Activated T-helper 9 cell treated with anti-CD3 and anti-CD28 coated beads, Interleukin-2, amount 50 U/mL, for 16 hours (primary cell): ENCODE measurements at places on chromosomes 5 and 9.
A peak's percentile ranks its signal among the peaks of the same experiment; 100 is the strongest.

- no peak for DNase-seq
These were observed 18.9 kb upstream of the MEGF9 start for GRCh38 chr9:120733190-120733589.

- DNase-seq = no peak
These were observed 9.8 kb upstream of the PHYKPL start for GRCh38 chr5:178242416-178242815.

DNA sequence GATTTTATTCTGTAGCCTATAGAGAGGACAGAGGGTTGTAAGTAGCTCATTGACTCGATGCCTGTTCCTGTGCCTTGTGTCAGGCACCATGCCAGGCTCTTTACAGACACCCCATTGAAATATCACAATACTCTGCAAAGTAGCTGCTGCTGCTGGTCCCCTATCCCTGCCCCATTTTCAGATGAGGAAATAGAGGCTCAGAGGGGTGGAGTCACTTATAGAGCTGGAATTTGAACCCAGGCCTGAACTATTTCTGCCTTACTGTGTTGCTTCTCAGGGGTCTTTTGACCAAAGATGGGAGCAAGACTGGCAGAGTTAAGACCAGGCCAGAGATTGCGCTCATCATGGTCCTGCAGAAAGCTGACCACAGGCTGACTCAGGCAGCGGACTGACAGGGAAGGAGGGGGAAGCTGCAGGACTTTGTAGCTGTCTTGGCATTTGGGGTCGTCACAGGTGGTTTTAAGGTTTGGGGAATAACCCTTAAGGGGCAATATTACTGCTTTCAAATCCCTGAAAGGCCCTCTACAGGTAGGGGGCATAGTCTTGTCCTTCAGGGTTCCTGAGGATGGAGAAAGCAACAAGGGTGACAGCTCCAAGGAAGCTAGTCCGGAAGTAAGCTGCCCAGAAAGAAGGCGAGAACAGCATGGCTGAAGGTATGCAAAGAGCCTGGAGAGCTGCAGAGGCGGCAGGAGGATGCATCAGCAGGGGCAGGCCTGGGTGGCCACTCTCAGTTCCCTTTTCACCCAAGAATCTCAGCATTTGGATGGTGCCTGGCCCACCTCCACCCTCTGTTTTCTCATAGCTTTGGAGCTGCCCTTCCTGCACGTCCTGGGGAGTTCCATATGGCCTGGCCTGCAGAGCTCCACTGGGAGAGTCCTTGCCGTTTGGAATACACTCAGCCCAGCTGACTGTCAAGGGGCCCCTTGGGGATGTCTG is 18.3 kb upstream of the NDST1 start:
- DNase-seq = no peak

GRCh38 chr9:87372356-87372851 is 125.3 kb upstream of the DAPK1 start:
- DNase-seq = no peak

- no peak for DNase-seq
These were observed 208.5 kb upstream of the TUT7 start for GRCh38 chr9:86562691-86563090.

GRCh38 chr5:13992795-13993194 is 48.3 kb upstream of the DNAH5 start:
- DNase-seq = no peak

GRCh38 chr5:4698596-4698995 is 441.5 kb upstream of the ADAMTS16 start:
- no peak for DNase-seq

- peak; percentile 76 for DNase-seq
These were observed 684 bp downstream of the DNAJA1 start for GRCh38 chr9:33025572-33026342.

GRCh38 chr5:129061849-129062248 is 32.7 kb upstream of the ISOC1 start:
- DNase-seq = no peak

DNA sequence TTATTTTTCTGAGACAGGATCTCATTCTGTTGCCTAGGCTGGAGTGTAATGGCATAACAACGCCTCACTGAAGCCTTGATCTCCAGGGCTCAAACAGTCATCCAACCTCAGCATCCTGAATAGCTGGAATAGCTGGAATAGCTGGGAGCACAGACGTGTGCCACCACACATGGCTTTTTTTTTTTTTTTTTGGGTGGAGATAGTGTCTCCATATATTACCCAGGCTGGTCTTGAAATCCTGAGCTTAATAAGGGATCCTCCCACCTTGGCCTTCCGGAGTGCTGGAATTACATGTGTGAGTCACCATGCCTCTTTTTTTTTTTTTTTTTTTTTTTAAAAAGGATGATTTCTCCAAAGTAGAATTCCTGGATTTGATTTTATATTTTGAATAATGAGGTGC is 60.7 kb downstream of the NSD1 start:
- DNase-seq = no peak

DNA sequence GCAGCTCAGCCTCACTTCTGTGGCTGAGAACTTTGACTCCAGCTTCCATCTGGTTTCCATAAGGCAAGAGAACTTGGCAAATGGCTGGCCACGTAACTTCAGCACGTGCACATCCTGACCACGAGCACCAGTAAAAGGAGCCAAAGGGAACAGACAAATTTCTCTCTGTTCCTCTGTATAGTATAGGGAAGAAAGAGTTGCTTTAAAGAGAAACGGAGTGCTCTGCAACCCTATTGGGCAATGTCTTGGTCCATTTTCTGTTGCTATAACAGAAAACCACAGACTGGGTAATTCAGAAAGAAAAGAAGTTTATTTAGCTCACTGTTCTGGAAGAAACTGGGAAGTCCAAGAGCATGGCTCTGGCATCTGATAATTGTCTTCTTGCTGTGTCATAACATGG is 558.7 kb downstream of the ACTL7B start:
- no peak for DNase-seq

GRCh38 chr9:127179633-127180441 is 57.4 kb upstream of the ANGPTL2 start:
- no peak for DNase-seq

DNA sequence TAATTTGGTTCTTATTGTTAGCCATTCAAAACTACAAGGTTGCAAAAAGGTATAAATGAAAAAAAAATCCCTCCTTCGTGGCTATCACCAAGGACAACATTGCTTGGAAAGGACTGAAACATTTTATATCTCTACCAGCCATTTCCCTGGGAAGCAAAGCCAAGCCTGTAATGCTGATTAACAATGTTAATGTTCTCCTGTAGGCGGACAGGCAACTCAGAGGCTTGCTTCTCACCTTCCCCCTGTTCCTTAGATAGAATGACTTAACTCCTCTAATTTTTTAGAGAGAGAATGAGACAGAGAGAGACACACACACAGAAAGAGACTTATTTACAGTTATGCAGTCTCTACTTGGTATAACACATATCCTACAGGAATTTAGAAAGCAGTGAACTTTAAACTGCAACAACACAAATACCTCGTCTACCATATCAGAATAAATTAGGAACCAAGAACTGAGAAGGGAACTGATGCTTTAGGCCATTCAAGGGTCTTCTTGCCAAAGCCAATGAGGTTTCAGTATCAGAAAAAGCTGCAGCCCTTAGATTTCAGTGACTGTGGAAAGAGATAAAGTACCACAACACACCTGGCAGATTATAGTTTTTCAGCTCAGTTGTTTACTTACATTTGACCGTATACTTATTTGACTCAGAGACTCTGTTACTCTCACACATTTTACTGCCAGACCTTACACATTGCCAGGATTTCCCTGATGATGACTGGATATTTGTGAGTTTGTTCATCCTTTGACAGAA is 20.9 kb upstream of the MAN2A1 start:
- DNase-seq = no peak

- DNase-seq = no peak
These were observed 100.7 kb upstream of the ERBIN start for GRCh38 chr5:65825408-65826328.

DNA sequence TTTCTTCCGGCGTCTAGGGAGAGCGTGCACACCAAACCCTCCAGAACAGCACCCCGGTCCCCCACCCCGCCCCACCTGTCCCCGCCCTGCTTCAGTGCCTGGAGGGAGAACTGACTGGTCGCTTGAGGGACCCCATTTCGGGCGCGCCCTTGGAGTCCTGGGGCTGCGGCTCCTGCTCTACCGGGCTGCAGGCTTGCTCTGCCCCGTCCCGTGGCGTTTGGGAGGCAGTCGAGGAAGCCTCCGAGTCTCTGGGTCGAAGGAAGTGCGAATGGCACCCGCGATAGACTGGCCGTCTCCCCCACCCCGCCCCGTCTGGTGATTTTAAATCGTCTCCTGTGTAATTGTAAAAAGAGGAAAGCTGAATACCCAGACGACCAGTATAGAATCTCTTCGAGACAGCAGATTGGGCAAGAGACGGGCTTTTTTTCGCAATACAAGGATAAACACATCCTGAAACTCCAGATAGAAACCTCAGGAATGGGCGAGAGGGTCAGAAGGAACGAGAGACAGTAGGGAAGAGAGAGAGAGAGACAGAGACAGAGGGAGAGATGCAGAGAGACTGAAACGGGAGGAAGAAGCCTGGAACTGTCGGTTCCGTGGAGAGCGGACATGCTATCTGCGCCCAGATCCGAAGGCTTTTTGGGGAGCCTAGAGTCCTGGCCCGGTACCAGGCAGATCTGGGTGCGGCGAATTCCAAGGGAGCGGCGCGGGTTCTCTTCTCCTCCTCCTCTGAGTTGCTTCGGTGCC is 9.9 kb downstream of the PRDM6 start:
- DNase-seq = no peak

- no peak for DNase-seq
These were observed 256.7 kb downstream of the CDH12 start for GRCh38 chr5:22596404-22596970.

DNA sequence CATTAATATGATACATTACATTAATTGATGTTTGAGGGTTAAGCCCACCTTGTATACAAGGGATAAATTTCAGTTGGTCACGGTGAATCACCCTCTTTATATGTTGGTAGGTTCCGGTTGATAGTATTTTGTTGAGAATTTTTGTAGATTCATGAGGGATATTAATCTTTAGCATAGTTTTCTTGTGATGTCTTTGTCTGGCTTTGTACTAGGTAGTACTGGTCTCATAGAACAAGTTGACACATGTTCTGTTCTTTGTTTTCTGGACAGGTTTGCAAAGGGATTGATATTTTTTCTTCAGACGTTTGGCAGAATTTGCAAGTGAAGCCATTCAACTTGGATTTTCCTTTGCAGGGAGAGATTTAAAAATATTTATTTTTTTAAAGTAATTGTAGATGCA is 49.1 kb upstream of the CLK4 start:
- DNase-seq = no peak

- peak; percentile 11 for DNase-seq
These were observed 92.2 kb downstream of the DOCK8 start for GRCh38 chr9:306907-307306.

DNA sequence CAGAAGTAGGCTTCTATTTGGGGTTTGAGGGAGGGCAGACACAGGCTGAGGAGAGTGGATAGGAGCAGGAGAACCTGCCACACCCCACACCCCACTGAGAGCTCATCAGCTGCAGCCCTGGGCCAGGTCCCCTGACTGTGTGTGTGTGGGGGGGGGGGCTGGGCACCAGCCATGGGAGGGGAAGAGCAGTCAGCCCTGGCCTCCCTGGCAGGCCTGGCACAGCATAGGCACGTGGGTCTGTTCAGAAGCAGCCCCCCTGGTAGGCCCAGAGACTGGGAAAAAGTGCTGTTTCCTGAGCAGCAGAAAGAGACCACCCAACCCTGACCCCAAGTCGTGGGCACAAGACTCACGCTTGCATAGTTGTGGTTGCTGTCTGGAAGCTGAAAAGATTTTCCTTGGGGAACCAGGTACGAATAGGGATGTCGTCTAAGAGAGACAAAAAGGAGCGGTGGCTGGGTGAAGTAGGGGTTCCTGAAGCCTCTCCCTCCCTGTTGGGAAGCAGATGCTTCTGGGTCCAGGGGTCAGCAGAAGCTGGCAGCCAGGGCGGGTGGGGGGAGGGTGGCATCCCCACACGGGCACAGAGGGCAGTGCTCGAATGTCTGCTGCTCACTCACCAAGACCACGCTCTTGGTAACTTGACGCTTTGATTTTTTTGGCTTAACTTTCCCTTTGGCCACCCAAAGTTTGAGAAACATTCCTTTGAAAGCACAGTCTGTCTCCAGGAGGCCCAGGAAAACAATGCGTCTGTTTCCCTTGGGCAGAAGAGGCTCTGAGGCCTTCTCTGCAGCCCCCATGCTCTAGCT is 2.9 kb downstream of the NSMF start:
- DNase-seq = no peak

DNA sequence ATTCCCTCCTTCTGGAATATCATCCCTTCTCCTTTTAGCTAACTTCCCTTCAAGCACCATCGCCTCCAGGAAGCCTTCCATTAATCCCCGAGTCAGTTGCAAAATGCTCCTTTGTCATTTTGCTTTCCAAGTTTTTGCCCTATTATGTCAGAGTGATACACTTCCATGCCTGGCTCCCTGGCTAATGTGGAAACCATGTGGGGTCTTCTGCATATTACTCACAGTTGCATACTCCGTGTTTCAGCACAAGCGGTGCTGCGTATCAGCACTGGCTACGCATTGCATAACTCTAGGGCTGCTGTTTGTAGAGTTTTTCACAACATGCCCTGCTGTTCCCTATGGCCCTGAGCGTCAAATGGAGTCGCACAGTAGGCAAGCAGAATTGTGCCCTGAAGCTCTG is 1.9 kb downstream of the TEX53 start:
- no peak for DNase-seq

DNA sequence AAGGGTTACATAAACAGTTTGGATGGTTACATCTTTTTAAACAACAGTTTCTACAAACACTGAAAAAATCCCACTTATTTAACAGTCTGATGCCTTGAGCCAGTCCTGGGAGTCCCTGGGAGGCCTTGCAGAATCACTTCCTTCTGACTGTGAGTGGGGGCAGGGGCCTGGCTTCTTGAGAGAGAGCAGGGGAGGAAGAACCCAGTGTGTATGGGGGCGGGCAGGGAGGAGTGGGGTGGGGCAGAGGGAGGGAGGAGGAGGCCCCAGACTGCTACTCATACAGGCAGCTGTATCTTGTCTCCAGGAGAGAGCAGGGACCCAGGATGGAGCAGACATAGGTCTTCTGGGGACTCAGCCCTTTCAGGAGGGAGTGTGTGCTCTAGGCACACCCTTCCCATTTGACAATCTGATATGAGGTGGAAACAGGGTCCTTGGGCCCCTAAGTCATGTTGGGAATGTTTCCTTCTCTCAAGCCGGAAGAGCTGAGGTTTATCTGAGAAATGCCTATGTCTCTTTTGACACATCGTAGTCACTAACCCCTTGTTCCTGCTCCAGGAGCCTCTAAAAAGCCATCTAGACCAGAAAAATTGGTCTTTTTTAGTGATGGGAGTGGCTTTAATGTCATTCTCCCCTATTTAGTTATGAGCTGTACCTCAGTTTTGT is 52.8 kb downstream of the IRF1 start:
- DNase-seq = peak; percentile 38

DNA sequence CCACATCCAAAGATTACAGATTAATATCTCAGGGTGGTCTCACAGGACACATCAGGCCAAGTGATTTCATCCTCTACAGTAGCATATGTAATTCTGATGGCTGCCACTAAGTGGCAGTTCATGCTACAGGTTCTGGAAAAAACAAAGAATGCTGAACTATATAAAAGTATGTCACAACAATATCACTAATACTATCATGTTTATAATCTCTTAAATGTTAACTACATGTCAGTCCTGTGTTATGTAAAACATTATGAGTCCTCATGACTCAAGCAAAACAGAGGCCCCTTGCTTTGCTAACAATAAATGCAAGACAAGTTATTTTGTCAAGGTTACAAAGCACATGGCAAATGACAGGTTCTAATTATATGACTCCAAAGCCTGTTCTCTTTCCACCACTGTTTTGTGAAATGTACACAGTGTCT is 233.2 kb downstream of the FBXL17 start:
- DNase-seq = no peak

- no peak for DNase-seq
These were observed 43.9 kb downstream of the F2RL2 start for GRCh38 chr5:76579166-76579937.
